Small intestine (tissue), 16 donors: ENCODE measurements at places on chromosomes 11 and 22.

GRCh38 chr11:71114124-71114851 is 138.1 kb downstream of the SHANK2 start:
- no peak for DNase-seq

DNA sequence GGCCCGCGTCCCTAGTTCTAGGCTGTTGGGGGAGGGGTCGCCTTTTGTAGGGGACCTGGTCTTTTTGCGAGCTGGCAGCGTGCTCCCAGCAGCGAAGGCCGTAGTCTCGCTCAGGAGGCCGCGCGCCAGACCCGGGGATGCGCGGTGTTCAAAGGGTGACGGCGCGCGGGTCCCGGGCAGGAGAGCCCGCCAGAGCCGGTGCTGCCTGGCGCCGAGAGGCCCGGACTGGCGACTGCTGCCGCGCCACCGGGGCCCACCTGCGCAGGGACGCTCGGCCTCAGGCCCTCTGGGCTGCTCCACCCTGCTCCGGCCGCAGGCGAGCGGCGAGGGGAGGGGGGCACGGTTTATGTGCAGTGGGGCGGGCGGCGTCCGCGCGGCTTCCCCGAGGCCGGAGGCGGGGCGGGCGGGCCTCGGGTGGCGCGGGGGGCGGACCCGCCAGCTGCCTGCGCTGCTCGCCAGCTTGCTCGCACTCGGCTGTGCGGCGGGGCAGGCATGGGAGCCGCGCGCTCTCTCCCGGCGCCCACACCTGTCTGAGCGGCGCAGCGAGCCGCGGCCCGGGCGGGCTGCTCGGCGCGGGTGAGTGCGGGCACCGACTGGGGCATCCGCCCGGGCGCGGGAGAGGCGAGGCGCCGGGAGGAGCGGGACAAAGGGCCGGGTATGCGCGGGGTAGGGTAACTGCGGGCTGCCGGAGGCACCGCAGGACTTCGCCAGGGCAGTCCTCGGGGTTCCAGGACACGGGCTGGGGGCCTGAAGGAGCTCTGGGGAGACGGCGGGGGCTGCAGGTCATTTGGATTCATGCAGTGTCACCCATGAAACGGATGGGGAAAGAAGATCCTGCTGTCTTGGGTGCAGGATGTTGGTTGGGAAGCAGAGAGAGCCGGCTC is at the start of gene PRSS23:
Gene PRSS23 (plus strand): TSS at position 467 of the 884 bp plus-strand sequence. CDS start 7,102 bp downstream, outside the sequence.
- DNase-seq: peak; percentile 85

DNA sequence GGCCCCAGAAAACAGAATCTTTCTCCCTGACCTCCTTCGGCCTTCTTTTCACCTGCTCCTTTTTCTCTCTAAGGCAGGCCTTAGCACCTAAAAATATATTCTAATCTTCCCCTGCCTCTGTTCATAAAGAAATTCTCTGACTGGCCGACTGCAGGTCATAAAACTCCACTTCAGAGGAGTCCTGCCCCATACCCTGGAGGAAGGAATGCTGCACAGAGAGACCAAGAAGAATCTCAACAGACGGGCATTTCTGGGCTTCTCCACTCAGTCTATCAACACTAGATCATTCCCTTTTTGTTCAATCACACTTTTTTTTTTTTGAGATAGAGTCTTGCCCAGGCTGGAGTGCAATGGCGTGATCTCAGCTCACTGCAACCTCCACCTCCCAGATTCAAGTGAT is 19.7 kb upstream of the PGA3 start:
- DNase-seq: no peak

DNA sequence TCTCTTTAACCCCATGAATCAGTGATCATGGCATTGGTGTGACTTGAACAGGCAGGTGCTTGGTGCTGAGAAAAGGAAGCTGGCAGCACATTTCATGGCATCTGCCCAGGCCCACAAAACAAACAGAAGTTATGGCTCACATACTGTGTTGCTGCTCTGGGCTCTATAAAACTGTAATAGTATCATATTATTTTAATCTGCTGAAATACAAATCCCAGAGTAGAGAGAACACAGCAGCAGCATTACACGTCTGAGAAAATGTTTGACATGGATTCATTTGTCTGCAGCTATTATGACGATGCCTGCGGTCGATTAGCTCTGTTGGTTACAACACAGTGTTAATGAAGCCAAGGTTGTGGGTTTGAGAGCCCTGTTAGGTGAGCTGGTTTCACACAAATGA is 80.8 kb downstream of the ALX4 start:
- no peak for DNase-seq

DNA sequence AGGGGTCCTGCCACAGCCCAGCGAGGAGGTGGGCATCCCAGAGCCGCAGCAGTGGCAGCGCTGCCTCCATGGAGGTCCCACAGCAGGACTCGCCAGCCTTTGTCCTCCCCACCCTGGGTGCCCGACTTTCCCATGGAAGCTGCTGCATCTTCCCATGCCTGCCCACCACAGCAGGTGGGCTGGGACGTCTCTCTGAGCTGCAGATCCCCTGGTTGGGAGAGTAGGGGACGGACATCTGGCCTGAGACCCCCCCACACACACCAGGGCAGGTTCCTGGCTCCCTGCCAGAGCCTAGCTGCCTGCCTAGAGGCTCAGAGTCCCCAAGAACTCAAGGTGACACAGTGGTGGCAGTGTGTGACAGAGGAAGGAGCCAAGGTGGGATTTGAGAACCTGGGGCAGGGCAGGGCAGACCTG is 21.5 kb upstream of the PRR5 start:
- no peak for DNase-seq

GRCh38 chr11:87491381-87491780 is 453.6 kb downstream of the TMEM135 start:
- DNase-seq: no peak
